Mesendoderm (in vitro differentiated cells): ENCODE measurements at places on chromosomes 11 and 22.

DNA sequence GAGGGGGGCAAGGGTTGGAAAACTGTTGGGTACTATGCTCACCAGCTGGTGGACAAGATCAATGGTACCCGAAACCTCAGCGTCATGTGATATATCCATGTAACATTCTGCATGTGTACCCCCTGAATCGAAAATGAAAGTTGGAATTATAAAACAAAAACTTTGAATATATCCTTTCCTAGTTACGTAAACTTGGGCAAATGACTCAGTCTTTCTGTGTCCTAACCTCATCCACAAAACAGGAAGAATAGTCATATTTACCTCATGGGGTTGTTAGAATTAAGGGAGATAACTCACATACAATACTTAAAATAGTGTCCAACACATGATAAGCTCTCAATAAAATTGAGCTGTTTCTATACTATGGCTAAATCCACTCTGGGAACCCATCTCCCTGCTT is 620.1 kb upstream of the KIRREL3 start:
- DNase-seq = no peak

DNA sequence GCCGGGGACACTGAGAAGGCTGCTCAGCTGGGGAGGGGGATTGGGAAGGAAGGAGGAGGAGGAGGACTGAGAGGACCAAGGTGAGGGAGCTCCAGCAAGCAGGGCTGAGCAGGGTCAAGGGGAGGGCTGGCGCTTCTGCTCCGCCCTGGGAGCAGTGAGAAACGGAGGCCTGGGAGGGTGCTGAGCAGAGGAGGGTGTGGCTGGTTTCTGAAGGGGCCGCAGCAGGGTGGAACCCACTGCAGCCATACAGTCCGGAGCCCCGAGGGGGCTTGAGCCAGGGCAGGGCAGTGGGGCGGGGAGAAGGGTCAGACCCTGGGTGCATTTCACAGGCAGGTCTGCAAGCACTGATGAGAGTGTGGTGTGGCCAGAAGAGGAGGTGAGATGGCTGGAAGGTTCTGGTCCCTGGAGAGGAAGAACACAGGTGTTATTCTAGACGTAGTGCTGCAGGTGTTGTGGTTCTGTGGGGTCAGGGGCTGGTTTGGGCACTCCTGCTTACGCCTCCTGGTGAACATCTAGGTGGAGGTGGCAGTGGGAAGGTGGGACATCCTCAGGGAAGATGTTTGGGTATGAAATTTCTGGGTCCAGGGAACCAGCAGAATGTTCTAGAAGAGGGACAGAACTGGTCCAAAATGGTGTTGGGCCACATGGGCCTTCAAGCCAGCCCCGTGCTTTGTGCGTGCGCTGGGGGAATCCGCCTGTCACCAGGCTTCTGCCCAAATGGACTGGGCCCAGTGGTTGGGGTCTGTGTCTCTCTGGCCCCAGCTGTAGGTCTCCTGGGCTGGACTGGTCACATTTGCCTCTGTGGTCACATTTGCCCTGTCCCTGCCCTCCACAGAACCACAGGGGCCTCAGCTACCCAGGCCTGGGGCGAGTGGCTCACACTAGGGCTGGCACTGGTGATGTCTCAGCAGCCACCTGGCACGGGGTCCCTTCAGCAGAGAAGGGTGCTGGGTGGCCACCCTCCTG is 714.7 kb downstream of the BRD1 start:
- no peak for DNase-seq

DNA sequence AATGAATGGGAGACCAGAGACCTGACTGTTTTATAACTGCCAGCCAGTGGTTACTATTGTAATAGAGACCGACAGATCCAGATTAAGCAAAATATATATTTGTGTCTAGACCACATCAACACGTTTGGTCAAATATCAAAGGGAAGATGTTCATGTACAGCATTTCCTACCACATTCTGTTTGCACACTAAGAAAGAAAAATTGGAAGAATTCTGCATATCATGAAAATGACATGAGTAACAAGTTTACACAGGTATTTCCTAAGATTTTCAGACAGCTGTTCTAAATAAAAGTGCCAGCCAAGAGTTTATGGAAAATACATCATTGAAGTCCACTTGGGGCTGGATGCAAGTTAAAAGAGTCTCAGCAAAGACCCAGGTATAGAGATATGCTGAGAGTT is 145.5 kb upstream of the ANO3 start:
- no peak for DNase-seq

DNA sequence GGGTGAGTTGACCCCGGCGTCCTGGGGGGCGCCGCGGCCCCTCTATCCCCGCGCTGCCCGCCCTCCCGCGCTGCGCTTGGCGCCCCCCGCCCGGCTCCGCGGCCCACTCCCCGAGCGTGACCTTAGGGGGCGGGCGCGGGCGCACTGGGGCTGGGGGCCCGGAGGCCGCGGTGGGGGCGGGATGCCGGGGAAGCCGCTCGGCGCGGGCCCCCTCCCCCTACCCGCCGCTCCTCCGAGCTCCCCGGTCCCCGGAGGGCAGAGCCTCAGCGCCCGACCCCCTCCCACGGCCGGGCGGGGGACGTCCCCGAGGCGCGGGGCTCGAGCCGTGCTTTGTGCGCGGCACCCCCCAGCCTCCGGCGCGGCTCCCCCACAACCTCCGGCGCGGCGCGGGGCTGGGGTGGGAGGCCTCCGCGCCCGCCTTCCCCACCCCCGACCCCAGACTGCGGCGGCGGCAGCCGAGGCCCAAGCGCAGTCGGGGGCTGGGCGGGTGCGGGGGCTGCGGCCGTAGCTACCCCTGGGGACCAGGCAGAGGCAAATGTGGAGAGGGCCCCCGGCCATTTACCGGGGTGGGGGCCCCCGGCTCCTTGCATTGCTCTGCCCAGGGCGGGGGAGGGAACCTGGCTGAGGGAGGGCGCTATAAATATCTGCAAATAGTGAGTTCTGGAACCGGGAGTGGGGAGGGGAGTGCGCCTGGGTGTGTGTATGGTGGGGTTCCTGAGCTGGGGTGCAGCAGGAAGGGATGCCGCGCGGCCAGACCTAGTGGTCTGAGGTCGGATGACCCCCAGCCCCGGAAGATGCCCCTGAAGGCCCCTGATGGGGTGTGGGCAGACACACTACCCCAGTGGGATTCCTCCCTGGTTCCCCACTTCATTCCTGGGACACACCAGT is 988 bp downstream of the MGAT3 start:
- DNase-seq = no peak

DNA sequence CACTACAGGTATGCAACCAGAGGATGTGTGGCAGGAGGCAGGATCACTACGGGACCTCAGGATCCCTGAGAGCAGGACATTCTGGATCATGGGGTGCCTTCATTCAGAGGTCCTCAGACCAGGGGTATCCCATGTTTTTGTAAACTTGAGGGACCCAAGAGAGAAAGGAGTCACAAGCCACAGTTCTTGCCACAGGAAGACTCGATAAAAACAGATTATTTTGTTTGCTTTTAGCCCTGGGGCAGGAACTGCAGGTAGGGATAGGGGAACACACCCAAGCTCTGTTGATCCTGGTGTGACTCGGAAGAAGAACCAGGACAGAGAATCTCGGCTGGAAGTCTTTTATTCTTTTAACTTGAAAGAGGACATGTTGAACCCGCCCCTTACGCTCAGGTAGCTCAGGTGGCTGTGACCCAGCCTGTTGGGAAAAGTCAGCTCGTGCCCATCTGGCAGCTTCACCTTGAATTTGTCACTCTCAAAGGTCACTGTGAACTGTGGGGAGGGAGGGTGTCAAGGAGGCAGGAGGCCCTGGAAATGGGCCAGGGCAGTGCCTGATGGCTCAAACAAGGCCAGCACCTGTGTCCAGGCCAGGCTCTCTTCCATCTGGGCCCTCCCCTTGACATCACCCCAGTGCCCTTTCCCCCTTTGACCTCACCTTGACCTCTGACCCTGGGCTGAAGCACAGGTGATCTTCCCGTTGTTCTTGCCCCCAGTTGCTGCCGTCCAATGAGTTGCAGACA is 9.8 kb downstream of the LGALS2 start:
- peak; percentile 53 for DNase-seq

GRCh38 chr11:19228968-19229367 is 11.8 kb downstream of the E2F8 start:
- no peak for DNase-seq

DNA sequence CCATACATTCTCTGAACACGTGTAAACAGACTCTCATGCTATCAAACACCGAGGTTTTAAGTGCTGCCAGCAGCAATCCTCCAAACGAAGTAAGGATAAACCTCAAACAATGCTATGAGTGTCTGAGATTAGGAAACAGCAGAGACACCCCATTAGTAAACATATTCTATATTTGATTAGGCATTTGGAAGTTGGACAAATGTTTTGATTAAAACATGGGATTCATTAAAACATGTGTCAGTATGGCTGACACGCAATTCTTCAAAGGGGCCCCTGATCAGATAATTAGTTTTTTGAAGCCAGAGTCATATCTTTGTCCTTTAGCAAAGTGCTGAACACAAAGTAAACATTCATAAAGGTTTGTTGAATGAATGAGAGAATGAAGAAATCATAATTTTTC is 33.2 kb upstream of the BLID start:
- no peak for DNase-seq

DNA sequence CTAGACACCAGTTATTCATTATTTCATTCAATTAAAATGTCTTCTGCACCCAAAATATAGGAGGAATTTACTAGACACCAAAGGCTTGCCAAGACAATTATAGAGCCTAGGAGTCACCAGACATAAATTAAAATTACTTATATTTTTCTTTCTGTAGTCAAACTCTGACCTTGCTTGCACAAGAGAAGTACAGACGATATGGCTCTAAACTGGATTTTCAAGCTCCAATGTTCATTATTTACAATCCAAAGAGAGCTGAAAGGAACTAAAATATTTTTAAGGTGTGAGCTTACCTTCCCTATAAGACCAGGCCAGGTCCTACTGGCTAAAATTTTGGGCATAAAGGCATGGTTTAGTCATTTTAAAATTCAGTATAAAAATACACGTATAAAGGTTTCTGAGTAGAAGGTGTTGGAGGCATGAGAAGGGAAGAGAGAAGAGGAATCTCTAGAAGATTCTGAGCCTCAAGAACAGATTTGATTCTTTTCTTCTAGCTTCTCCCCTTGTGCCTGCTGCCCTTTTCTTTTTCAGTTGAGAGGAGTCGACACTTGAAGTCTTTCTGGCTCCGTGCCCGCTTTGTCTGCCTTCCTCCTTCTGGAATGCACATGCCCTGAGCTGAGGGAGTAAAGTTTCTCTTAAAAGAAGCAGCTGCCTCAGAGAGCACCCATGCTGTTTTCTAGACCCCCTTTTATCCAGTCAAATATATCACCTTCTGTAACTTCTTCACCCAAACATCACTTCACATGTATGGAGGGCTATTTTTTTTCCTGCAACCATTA is 13.5 kb downstream of the C11orf97 start:
- no peak for DNase-seq

- no peak for DNase-seq
Measured at GRCh38 chr11:126420698-126421256, 65.3 kb downstream of the ST3GAL4 start.

- no peak for DNase-seq
Measured at GRCh38 chr11:100031973-100032372, 655.1 kb upstream of the ARHGAP42 start.

GRCh38 chr11:15874704-15875103 is 481.6 kb downstream of the SOX6 start:
- DNase-seq = no peak

GRCh38 chr11:32913445-32913844 is 20.8 kb downstream of the QSER1 start:
- no peak for DNase-seq

GRCh38 chr11:92506809-92507336 is 282.3 kb downstream of the FAT3 start:
- no peak for DNase-seq

- DNase-seq = no peak
Measured at GRCh38 chr11:74019104-74019738, 10.3 kb upstream of the UCP3 start.

GRCh38 chr22:48704335-48704734 is 1123.3 kb downstream of the BRD1 start:
- no peak for DNase-seq

- no peak for DNase-seq
Measured at GRCh38 chr11:58632510-58632909, 10.0 kb downstream of the CNTF start.

GRCh38 chr22:17742527-17742902 is 31.8 kb downstream of the BID start:
- DNase-seq = peak; percentile 93

- DNase-seq = no peak
Measured at GRCh38 chr22:39600491-39601179, 30.1 kb downstream of the CACNA1I start.

DNA sequence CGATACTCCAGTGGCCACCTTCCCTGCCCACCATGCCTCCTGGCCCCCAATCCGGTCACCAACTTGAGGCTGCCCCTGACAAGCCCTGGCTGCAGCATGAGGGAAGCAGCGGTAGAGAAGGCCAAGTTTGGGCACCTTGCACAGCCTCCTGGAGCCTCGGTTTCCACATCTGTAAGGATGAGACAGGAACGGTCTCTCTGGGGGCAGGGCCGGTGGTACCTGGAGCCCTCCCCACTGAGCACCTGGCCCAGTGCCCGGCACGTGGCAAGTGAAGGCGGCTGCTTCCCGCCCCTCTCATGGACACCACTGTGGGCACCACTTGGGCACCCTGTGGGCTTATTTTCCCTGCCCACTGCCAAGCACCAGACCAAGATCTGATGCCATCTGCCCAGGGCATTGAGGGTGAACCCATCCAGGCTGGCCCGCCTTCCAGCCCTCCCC is 77.8 kb downstream of the CDKN1C start:
- DNase-seq = no peak

DNA sequence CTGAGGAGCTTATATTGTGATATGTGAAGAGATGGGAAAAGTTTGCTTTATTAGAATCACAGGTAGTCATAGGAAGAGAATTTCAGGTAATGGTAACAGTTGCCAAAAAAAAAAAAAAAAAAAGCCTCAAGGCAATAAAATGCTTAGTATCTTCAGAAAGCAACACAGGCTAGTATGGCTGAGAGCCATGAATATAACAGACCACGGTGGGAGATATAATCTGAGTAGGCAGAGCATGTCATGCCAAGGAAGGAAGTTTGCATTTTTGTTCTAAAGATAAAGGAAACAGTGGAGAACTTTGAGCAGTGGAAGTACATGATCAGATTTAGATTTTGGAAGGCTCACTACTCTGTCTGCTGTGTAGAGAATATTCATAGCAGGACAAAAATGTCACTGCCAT is 211.4 kb downstream of the ETS1 start:
- no peak for DNase-seq

DNA sequence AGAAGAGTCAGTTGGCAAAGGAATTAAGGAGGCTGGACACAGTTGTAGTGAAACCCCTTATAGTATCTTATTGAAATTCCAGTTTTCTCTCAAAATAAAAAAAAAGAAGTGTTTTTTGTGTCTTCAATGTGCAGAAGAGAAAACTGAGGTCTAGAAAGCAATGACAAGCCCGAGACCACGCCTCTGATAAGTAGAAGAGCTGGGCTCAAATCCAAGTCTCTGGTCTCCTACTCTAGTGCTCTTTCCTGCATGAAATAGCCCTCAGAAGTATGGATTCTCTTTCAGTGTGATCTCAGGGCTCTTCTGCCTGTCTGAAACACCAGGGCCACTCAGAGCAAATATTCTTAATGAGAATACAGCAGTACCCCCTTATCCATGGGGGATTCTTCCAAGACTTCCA is 200.9 kb downstream of the KIF18A start:
- DNase-seq = no peak
